ENCODE measurements at places on chromosomes 1 and 21.

- DNase-seq = no peak
Observed at GRCh38 chr1:75953461-75953860, 21.3 kb upstream of the ASB17 start.

DNA sequence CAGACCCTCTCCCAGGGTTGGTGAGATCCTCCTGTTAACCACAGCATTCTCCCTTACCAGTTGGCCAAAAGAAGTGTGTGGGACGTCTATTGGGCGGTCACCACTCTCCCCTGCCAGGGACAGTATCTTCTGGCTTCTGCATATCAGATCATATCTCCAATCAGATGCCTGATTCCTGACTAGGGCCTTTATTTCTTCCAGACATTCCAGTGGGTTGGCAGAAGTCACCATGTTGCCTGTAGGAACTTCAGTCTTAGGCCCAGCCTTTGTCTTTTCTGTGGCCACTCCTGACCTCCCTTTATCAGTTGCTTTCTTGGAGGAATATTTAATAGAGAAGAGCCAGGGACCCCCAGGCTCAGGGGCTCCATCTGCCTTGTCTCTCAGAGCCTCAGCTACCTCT, 130.4 kb upstream of the F3 start:
- no peak for DNase-seq

DNA sequence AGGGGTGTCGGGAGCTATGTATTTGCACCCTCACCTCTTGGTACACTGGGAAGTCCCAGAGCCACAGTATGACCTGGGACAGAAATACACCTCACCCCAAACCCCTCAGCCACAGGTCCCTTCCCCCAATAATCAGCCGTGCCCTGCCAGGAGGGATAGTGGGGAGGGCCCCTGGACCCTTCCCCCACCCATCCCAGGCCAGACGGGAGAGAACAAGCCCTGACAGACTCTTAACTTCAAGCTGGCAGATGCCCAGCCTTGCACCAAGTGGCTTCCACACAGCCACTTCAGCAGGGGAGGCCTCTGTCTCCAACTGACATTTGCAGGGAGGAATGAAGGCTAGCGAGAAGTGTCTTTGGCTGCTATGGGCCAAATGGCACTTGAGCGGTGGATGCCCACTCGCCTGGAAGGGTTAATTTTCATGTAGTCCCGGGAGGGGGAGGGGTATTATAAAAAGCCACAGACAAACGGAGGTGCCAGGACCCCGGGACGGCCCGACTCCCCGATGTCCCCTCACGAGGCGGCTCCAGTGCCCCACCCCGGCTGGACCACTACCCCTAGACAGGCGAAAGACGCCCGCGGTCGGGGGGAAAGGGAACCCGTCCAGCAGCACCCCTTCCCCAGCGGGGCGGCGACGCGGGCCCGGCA, 495 bp downstream of the SYNC start:
- no peak for DNase-seq

GRCh38 chr1:3051270-3052268, 17.4 kb upstream of the PRDM16 start:
- no peak for DNase-seq
